ENCODE measurements at places on chromosomes 5 and 9.

DNA sequence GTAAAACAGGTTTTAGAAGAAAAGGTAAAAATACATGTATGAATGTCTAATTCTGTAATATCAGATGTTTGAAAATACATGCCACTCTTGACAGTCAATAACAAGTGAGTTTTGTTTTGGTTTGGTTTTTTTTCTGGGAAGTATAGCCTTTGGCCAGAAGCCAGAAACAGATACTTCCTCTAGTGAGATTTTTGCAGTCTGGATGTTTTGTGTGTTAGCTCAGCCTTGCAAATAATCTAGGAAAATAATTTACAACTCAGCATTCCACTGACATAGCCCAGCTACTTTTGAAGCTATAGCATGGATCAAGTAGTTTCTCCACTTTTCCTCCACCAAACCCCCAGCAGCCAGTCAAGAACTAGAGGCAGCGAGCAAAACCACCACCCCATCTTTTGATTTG lies 56.7 kb downstream of the SLC1A1 start:
- DNase-seq = no peak

GRCh38 chr9:20512106-20512505 lies 110.2 kb downstream of the MLLT3 start:
- DNase-seq = no peak

DNA sequence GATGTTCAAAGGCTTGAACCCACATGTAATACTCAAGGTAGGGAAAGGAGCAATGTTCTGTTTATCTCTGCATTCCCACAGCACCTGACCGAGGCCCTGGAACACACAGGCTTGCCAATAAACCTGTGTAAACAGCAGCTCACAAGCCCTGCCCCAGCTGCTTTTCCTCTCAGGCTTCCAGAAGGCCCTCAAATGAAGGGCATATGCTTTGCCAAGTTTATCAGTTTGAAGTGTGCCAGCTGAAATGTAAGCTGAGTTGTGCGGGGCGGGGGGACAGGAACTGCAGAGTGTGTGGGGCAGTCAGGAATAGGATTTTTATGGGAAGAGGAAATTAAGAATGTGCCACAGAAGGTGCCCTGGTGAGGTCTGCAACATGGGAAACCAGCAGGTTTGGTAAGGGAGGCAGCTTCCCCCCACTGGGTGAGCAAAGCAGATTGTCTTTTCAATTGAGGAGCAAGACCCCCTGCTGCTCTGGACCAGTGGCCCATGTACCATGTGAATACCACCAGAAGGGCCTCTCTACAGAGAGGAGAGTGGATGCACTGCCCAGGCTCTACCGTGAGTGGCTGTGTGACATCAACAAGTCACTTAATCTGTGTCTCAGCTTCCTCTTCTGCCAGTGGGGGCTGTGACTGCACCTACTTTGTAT lies 194.8 kb downstream of the SPOCK1 start:
- no peak for DNase-seq

GRCh38 chr9:76452839-76453238 lies 6.1 kb upstream of the GCNT1 start:
- no peak for DNase-seq

- no peak for DNase-seq
Observed at GRCh38 chr5:110441035-110441434, 285.4 kb downstream of the TMEM232 start.

DNA sequence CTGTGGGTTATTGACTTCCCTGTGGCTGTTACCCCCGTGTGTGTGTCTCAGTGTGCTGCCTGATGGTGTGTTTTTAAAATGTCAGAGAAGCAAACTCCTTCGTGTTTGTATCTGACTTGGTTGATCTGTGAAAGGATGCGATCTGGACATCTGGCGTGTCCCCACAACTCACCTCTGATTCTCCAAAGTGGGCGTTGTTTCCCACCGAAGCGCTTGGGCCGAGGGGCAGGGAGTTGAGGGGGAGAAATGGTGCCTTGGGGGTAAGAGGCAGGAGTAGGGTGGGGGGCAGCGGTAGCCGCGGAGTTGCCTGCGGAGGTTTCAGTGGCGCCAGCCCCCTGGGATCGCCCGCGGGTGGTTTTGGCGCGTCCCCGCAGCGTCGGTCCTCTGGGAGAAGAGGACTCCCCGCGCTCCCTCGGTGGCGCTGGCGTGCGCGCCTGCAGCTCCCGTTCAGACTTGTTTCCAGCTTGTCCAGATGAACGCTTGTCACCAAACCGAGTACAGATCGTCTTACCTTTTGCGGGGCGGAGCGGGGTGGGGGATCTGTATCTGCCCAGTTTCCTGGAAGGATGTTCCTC lies 1.1 kb downstream of the MAST4 start:
- no peak for DNase-seq

DNA sequence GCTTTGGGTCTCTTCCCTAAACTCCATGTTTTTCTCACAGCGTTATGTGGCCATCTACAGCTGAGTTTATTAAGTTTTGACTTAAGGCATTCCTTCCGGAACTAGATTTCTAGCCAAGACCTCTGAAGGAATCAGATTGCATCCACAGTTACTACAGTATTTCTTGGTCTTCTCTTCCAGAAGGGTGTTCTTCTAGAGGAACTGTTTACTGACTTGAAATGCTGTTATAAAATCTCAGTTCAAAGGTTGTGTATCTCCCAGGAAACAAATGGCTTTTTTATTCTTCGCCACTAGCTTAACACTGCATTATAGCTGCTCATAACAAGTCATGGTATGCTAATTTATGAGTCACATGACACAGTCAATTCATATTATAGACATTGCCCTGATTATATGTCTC lies 55.3 kb upstream of the RAD23B start:
- DNase-seq = no peak

DNA sequence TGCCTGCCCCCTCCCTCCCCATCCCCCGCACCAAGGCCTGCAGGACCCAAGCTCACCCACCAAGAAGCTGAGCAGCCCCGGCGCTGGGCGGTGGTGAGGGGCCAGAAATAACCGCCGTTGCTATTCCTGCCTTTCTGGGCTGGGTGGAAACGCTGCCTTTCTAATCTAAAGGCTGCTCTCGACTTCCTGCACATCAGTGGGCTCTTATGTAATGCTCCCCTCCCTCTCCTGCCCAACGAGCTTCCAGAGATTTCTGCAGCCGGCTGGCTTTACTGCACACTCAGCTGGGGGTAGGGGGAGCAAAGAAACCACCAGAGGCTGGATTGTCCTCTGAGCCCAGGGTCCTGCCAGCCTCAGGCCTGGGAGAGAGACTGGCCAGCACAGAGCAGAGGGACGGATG lies 6.9 kb upstream of the EGR1 start:
- DNase-seq = no peak

GRCh38 chr5:160315968-160316367 lies 3.6 kb upstream of the CCNJL start:
- DNase-seq = no peak

GRCh38 chr5:136656811-136657210 lies 291.5 kb upstream of the TRPC7 start:
- no peak for DNase-seq

GRCh38 chr5:90131383-90132133 lies 278.0 kb downstream of the CETN3 start:
- DNase-seq = no peak

DNA sequence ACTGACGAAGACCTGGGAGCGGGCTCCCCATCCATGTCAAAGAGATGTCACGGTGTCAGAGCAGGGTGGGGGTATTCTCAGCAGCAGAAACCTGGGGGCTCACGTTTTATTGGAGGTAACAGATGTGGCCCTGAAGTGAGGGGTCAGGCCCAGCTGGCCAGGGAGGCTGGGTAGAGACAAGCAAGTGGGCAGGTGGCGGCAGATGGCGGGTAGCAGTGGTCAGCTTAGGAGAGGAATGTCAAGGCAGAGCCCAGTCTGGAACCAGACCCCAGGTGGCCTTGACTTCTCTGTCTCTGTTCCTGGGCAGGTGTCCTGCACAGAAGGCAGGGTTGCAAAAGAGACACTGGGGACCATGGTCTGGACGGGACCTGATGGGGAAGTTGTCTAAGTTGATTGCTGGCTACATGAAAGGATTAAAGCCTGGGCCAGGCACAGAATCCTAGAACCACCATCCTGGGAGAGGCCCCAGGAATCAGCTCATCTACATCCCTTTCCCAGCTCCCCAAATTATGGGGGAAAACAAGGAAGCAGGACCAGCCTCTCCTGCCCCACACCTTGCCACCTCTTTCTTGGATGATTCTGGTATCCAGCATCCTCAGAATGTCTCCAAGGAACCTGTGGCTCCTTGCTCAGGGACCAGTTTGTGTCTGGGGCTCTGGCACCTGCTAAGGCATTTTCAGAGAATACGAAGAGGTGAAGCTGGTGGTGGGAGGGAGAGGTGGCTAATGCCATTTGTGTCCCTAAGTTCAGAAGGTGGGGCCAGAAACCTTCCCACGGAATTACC lies 72.5 kb downstream of the AMBP start:
- no peak for DNase-seq

DNA sequence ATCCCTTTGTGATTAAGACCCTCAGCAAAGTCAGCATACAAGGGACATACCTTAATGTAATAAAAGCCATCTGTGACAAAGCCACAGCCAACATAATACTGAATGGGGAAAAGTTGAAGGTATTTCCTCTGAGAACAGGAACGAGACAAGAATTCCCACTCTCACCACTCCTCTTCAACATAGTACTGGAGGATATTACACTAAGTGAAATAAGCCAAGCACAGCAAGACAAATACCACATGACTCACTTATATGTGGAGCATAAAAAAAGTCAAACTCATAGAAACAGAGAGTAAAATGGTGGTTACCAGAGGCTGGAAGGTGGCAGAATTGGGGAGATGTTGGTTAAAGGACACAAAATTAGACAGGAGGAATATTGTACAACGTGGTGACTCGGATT lies 118.1 kb upstream of the NFIL3 start:
- DNase-seq = no peak

GRCh38 chr9:85941966-85942912 lies 1.3 kb downstream of the NAA35 start:
- no peak for DNase-seq

GRCh38 chr5:142143878-142144277 lies 35.3 kb downstream of the NDFIP1 start:
- DNase-seq = peak; percentile 58

DNA sequence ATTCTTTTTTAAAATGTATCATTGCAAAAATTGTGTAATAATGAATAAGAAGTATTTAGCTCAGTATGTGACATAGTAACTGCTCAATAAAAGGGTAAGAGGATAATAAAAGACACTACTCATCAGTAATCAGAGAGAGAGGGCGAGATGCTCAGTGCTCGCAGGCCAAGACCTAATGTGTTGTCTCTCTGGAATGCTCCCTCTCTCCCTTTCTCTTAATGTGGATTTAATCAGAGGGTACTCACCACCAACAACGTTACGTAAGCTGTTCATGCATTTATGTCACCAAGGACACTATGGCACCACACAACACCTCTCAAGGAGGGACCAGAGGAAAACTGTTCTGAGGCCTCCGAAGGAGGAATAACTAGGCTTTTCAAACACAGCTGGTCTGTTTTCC lies 42.5 kb downstream of the WHRN start:
- no peak for DNase-seq

GRCh38 chr9:121921444-121921843 lies 171.7 kb downstream of the TTLL11 start:
- DNase-seq = no peak

DNA sequence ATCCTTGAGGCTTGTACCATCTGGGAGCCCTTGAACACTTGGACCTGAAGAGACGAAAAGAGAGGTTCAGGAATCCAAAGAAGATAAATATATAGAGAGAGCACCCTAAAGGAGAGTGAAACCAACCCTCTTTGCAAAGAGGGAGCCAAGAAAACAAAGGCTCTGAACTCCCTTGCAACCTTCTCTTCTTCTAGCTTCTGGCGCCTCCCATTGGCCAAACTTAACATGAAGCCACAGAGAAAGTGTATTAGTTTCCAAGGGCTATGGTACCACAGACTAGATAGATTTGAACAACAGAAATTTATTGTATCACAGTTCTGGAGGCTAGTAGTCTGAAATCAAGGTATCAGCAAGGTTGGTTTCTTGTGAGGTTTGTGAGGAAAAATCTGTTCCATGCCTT lies 175.1 kb downstream of the HCN1 start:
- no peak for DNase-seq

- DNase-seq = no peak
Observed at GRCh38 chr9:3507395-3508077, 18.3 kb downstream of the RFX3 start.

- no peak for DNase-seq
Observed at GRCh38 chr5:27011274-27011673, 27.1 kb downstream of the CDH9 start.

DNA sequence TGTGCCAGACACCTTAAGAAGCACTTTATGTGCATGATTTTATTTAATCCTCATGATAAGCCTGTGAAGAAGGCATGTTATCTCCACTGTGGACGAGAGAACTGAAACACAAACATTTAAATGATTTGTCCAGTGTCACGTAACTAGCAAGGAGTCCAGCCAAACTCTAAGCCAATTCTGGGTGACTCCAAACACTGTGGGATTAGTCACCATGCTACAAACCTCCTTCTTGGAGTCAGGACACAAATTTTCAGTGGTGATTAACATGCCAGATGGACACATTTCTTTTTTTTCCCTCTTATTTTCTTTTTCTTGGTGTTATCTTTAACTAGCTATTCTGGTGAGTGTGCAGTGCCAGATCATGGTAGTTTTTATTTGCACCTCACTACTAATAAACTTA lies 316.8 kb downstream of the NDUFS4 start:
- no peak for DNase-seq

DNA sequence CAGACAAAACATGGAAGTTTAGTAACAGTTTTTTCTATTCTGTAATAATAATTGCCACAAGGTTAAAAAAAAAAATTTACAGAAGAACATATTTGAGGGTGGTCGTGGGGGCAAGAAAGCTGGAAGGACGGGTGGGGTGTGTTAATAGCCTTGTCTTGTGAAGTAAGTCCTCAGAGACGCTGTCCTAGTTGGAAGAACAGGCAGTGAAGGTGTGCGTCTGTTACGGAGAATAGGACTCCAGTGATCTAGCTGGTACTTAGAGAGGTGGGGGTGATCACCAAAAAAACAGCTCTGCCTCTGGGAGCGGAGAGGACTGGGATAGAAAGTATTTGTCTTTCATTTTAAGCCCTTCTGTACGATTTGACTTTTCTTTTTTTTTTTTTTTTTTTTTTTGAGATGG lies 17.7 kb downstream of the ABL1 start:
- no peak for DNase-seq

DNA sequence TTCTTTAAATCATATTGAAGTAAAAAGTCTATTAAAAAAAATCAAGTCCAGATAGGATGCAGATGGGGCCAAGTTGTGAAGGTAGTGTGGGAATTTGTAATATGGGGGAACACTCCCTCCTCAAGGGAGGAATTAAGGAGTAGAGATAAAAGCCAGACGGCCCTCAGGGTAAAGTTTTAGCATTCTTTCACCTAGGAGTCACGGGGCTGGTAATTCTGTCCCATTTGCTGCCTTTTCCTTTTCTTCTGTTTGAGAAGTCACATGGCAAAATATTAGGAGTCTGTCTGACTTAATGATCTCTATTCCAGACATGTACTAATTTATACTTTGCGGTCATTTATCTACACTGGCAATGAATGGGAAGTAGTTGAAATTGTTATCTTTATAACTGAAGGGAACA lies 61.9 kb downstream of the SNX24 start:
- DNase-seq = no peak

- no peak for DNase-seq
Observed at GRCh38 chr5:132054697-132055440, 5.6 kb upstream of the IL3 start.

- no peak for DNase-seq
Observed at GRCh38 chr5:141303756-141304155, at the start of gene SLC25A2. TSS of gene SLC25A2 (minus strand) at chr5:141304049. CDS start at chr5:141303865, 184 bp downstream.

GRCh38 chr5:170426149-170426767 lies 37.1 kb upstream of the KCNMB1 start:
- DNase-seq = no peak

GRCh38 chr9:113665756-113666155 lies 202.2 kb downstream of the RGS3 start:
- DNase-seq = no peak

Measured in CD4-positive, alpha-beta T cell treated with Interleukin-4 for 1 hour (primary cell).